ENCODE measurements at places on chromosomes 4 and X.
A peak's percentile ranks its signal among the peaks of the same experiment; 100 is the strongest.

DNA sequence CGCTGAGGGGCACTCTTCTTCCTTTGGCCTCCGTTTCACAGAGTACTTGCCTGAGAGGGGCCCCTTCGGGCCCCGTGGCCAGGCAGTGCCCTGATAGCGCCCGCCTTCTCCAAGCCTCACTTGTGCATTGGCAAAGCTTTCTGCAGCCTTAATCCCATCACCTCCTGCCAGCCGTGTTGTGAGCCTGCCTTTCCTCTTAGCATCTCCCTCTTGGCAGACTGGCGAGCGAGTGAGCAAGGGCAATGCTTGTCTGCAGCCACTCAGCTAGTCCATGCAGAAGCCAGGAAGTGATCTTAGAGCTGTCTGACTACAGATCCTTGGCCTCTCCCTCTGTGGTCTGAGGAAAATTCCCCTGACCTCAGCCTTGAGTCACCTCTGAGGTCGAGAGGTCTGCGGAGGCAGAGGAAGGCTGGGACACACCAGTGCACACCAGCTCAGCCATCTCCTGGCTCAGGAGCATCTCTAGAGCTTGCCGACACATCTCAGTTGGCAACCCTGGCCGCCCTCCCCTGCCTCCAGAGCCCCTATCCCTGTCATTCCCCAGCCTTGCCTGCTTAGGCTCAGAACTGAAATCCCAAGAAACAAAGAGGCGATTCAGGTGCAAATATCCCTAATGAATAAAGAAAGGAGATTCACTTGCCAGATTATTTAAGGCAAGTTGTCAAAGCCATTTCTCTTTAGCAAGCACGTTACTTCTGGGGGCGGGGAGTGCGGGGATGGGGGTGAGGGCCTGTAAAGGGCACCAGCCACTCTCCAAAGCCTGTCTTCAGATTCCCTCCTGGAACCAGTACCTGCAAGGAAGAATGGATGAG is 143.5 kb upstream of the MAMLD1 start:
- no peak for DNase-seq

DNA sequence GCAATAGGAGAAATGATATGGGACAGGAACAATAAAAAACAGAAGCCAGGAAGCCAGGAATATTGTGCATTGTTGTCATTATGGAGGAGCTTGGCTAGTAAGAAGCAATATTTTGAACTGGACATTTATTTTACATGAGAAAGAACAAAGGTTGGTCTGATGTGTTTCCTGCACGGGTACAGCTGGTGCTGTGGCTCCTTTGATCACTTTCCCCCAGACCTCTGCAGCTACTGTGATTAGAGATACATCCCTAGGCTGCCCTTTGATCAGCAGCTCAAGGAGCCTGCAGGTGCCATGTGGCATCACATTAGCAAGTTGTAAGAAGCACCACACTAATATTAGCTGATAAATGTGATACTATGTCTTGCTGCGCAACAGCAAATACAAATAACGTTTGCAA is 2.5 kb downstream of the PDGFC start:
- no peak for DNase-seq

GRCh38 chr4:112284166-112284565 is 1.5 kb downstream of the TIFA start:
- DNase-seq, result no peak

- DNase-seq, result no peak
These were observed 1.8 kb downstream of the TAPT1 start for GRCh38 chr4:16224264-16225166.

- DNase-seq, result no peak
These were observed 82.1 kb downstream of the PPP2R2C start for GRCh38 chr4:6390356-6390755.

DNA sequence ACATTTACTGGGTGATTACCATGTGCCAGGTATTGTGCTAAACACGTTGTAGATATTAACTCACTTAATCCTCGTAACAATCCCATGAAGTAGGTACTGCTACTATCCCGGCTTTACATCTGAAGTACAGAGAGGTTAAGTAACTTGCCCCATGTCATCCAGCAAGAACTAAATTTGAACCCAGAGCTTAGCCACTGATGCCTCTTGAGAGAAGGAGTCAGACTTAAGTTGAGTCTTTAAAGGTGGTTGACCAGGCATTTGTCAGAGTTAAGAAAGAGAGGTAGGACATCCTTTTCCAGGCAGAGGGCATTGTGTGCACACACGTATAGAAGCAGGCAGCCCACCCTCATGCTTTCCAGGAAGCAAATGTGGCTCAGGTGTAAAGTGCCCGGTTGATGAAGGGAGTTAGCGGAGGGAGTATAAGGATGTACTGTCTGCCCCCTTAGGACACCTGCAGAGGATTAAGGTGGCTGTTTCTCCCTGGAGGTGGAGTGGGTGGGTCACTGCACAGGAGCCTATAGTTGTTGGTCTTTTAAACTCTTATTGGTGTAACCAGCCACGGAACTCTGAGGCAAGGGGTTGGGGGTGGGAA is 335 bp upstream of the CD38 start:
- no peak for DNase-seq

GRCh38 chrX:148070504-148070877 is 89.4 kb downstream of the FMR1NB start:
- DNase-seq, result no peak

DNA sequence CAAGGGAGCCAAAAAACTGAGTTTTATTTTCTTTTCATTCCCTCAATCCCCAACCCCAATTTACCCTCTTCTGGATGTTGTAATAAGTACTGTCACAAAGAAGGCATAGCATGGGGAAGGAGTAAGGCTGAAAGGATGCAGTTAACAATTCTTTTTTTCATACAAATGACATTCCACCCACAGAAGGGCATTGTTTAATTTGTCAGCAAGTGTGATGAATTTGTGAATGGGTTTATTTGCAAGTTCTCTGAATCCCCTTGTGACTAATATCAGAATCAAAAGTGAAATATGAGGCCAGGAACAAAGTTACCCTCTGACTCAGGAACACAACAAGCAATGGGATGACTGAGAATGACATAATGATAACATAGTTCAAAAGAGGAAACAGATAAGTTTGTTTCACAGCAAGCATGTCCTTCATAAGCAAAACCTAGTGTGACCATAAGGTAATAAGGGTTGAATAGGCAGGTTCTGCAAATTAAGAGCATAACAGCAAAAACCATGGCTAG is 2.1 kb downstream of the GEMIN8 start:
- peak; percentile 25 for DNase-seq

DNA sequence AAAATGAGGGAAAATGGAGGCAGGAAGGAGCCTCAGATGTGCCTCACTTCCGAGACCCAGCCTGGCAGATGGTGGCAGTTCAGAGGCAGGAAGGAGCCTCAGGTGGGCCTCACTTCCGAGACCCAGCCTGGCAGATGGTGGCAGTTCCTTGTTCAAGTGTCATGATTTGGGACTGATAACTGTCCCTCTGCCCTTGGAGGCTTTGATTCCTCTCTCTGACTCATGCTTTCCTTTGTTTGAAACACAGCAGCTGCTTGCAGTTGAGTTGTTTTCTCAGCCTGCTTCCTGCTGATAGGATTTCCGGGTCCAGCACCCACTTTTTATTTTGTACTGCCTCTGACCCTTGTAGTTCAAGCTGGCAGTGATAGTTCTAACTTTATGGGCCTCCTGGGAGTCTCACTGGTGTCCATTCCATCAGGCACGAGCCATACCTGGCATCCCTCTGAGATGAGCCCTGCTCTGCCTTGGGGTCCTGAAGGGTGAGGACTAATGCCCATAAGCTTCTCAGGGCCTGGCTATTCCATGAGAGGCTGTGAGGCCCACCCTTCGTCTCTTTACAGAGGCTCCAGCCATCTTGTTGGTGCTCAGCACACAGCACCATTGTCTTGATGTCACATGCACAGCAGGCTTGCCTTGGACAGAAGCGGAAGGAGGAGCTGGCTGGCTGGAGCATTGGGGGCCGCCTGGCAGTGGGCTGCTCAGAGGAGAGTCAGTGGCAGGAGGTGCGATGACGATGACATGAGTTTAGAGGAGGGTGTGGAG is 13.0 kb downstream of the RGS12 start:
- DNase-seq, result peak; percentile 18

DNA sequence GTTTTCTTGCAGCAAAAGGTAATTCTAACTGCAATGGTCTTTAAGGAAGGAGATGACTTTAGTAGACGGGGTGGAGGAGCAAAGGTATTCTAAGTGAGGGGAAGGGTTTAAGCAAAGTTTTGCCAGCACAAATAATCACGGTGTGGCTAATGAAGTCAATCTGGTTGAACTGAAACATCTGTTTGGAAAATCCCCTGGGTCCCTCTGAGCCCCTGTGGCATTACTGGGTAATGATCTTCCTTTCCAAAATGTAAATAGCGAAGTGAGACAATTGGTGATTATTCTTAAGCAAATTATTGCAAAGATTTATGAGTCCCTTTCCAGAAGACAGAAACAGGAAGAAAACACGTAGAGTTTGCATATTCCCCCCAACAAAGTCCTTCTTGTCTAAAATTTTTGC is 47.2 kb downstream of the FGFBP1 start:
- no peak for DNase-seq

GRCh38 chr4:100278567-100278966 is 88.3 kb upstream of the DDIT4L start:
- no peak for DNase-seq

GRCh38 chr4:94127707-94128328 is 79.8 kb upstream of the SMARCAD1 start:
- DNase-seq, result peak; percentile 54

DNA sequence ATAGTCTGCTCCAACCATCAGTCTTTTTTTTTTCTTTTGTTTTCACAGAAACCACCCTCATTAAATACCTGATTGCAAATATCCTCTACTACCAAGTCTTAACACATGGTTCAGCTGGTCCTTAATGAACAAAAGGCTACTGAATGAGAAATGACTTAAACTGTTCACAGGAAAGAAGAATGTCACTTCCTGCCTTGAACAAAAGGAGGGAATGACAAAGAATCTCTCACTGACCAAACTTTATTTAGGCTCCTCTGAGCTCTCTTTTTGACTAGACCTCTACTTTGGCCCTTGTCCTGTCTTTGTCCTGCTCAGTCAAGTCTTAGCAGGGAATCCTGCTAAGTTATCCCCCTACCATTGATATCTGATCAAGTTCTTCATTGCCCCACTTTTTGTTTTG is 31.8 kb upstream of the GJB1 start:
- DNase-seq, result no peak
